Hepatocyte (in vitro differentiated cells): ENCODE measurements at places on chromosomes 7 and 10.
A peak's percentile ranks its signal among the peaks of the same experiment; 100 is the strongest.

DNA sequence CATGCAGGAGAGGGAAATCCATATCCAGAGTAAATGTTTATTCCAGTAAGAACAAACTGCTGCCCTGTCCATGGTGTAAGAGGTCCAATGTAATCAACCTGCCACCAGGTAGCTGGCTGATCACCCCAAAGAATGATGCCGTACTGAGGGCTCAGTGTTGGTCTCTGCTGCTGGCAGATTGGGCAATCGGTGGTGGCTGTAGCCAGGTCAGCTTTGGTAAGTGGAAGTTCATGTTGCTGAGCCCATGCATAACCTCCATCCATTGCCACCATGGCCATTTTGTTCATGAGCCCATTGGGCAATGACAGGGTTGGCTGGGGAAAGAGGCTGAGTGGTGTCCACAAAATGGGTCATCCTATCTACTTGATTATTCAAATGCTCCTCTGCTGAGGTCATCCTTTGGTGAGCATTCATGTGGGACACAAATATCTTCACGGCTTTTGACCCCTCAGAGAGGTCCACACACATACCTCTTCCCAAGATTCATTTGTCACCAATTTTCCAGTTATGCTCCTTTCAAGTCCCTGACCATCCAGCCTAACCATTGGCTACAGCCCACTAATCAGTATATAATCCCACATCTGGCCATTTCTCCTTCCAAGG is 23.3 kb upstream of the PAPSS2 start:
- no peak for DNase-seq

GRCh38 chr7:112708236-112708635 is 82.0 kb downstream of the TMEM168 start:
- DNase-seq: no peak

- DNase-seq: no peak
Measured at GRCh38 chr10:133162910-133163856, 3.2 kb downstream of the KNDC1 start.

- DNase-seq: no peak
Measured at GRCh38 chr10:111078505-111079185, 1.8 kb downstream of the ADRA2A start.

GRCh38 chr10:117352724-117353123 is 22.5 kb downstream of the PDZD8 start:
- DNase-seq: no peak

DNA sequence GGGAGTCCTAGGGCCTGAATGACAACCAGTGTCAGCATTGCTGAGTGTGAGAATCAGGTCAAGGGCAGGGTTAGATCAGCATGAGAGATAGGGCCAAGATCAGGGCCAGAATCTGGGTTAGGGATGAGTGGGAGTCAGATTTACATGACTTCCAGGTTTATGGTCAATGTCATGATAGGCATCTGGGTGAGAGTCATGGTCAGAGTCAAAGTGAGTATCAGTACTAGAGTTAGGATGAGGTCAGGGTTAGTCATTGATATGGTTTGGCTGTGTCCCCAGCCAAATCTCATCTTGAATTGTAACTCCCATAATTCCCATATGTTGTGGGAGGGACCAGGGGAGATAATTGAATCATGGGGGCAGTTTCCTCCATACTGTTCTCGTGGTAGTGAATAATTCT is 12.3 kb downstream of the MRPS24 start:
- DNase-seq: no peak

- no peak for DNase-seq
Measured at GRCh38 chr10:63008491-63008890, 124.6 kb upstream of the NRBF2 start.

DNA sequence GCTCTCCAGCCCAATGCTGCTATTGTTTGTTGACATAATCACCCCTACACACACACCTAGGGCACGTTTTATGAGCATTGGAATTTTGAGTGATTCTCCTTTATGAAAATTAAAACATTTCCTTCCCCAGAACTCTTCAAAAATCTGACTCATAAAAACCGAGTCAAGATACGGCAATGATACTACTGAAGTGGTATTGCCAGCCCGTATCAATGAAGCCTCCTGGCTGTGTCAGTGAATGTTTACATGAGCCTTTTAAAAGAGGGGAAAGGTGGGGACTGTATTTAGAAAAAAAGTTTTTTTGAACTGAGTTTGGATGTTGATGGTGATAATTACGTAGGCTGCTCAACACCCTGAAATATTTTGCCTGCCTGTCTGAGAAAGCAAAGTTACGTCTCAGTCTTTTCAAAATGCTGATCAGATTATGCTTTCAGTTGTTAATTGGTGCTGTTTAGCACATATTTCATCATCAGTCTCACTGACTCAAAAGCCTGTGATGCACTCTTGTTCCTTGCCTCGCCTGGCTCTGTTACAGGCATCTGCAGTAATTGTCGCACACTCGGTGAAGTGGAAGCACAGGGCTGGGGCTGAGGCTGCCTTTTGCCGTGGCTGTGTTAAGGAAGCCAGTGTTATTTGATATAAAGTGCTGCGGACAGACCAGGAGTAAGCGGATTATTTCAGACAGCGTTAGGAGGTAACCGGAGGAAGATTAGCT is 157.4 kb upstream of the TCF7L2 start:
- no peak for DNase-seq

GRCh38 chr10:94200146-94200837 is 162.4 kb downstream of the NOC3L start:
- DNase-seq: no peak

DNA sequence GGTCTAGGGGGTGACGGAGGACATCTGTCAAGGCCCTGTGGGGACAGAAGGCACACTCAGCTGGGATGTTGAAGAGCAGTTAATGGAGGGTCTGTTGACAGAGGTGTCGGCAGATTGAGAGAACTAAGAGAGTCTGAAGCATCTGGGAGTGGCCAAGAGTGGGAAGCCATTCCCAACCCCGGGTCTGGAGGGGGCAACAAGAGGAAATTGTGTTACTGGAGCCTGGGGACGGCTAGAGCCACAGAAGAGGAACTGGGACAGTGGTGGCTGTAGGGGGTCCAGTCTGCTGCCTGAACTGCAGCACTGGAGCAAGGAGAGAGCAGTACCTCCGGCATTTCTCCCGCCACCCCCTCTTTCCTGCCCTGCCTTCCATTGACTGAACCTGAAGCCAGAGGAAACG is 136.6 kb downstream of the CHN2 start:
- no peak for DNase-seq

- DNase-seq: peak; percentile 54
Measured at GRCh38 chr10:29063806-29064644, 224.8 kb upstream of the LYZL1 start.

DNA sequence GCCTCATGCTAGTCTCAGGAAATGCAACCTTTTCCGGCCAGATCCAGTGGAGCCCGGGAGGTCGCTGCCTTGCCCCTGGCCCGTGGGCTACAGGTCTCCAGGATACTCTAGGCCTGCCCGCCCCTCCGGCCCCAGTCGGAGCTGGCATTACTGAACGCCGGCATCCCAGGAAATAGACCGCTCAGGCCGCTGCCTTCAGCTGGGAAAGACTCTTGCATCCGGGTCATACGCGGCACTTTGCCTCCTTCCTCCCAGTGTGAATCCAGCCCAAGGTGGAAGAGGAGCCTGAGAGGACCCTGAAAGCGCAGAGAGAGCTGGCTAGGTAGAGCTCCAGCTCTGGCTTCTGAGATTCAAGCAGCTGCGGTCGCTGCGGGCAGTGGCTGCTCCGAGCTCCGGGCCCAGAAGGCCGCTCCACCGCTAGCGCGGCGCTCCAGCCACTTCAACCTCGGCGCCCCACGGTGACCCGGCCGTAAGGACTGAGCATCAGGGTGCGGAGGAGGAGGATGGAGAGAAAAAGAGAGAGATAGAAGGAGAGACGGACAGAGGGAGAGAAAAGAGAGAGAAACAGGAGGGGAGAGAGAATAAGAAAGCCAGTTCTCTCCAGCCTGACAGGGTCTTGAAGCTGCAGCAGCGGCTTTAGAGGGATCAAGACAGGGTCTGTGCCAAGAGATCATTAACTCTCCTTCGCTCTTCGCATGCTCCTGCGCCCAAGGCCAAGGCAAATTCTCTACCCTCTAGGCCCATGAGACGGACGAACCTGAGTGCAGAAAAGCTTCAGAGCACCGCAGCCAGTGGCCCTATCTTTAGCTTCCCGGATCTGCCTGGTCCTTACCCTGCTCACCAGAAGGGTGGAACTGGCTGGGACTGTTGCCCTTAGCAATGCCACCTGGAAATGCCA is 1.8 kb upstream of the HOXA10 start:
- no peak for DNase-seq

GRCh38 chr10:118853916-118854315 is 99.1 kb upstream of the CACUL1 start:
- no peak for DNase-seq

DNA sequence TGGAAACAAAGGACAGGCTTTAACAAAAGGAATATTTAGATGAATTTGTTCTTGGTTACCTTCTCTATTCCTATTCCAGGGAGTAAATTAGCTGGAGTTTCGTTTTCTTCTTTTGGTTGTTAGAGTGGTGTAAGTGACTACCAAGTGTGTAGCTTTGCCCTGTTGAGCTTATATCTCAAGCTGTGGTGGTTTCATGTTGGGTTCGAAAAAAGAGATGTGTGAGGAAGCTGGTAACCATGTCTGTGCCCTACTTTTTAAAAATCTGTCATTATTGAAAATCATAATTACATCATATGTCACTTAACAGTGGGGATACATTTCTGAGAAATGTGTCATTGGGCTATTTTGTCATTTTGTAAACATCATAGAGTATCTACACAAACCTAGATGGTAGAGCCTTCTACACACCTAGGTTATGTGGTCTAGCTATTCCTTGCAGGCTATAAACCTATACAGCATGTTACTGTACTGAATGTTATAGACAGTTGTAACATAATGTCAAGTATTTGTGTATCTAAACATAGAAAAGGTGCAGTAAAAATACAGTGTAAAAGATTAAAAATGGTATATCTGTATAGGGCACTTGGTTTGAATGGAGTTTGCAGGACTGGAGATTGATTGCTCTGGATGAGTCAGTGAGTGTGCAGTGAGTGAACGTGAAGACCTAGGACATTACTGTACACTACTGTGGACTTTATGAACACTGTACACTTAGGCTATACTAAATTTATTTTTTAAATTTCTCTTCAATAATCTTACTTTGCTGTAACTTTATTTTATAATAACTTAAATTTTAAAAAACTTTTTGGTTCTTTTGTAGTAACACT is 90.4 kb downstream of the SEPTIN7 start:
- DNase-seq: no peak
